Astrocyte of the cerebellum (primary cell): ENCODE measurements at places on chromosomes 3 and 15.

DNA sequence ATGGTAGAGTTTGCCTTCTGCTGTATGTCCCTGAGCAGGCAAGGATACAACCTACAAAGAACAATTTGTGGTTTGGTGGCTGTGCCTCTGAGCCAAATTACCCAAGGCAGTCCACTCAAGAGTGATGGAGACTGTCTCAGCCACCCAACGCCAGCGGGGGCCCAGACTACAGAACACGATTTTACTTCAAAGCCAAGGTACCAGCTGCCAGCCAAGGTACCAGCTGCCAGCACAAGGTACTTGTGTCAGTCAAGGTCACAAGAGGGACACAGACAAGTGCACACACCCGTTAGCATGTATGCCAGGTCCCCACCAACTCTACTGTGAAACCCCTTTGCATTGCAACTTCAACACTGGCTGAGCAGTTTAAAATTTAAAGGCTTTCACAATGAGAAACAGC lies 23.5 kb downstream of the COLQ start:
- DNase-seq = no peak

DNA sequence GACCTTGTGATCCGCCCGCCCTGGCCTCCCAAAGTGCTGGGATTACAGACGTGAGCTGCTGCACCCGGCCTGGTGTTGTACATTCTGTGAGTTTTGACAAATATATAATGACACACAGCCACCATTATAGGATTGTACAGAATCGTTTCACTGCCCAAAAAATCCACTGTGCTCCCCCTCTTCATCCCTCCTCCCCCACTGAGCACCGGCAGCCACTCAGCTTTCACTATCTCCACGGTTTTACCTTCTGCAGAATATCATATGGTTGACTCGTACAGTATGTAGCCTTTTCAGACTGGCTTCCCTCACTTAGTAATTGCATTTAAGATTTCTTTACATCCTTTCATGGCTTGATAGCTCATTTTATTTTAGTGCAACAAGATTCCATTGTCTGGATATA lies 56.7 kb upstream of the ATP13A3 start:
- DNase-seq = no peak

- no peak for DNase-seq
Measured at GRCh38 chr15:66496951-66497501, 536 bp downstream of the SNAPC5 start.

- DNase-seq = no peak
Measured at GRCh38 chr3:168939651-168940238, 723.8 kb downstream of the MECOM start.

- no peak for DNase-seq
Measured at GRCh38 chr3:157844216-157844615, 262.0 kb downstream of the SHOX2 start.

DNA sequence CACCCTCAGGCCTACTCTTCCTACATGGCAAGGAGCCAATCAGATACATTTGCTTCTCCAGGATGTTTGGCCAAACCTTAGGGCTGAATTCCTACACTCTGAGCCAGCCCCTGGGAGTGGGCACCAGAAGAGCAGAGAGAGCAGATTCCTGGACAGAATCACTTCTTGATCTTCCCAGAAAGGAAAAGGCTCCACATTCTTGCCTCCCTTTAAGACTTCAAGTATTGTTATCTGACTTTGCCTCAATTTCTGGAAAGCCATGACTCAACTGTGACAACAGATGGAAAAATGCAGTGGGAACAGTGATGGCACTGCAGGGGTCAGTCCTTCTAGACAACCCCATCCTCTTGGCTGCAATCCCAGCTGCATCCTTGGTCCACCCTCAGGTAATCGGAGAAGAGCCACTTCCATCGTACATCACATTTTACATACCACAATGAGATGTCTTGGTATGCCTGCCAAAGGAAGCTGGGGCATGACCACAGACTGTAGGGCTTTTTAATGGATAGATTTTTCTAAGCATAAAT lies 21.0 kb downstream of the SLCO2A1 start:
- peak; percentile 88 for DNase-seq

GRCh38 chr3:197286678-197287077 lies 11.7 kb downstream of the DLG1 start:
- no peak for DNase-seq

- DNase-seq = no peak
Measured at GRCh38 chr3:138271189-138271794, 58.4 kb downstream of the NME9 start.

- no peak for DNase-seq
Measured at GRCh38 chr3:26630669-26631389, 8.3 kb downstream of the LRRC3B start.

- DNase-seq = no peak
Measured at GRCh38 chr15:94061041-94061440, 170.3 kb upstream of the MCTP2 start.
